Midbrain (tissue), 1 donor: ENCODE measurements at places on chromosomes 1 and 21.

DNA sequence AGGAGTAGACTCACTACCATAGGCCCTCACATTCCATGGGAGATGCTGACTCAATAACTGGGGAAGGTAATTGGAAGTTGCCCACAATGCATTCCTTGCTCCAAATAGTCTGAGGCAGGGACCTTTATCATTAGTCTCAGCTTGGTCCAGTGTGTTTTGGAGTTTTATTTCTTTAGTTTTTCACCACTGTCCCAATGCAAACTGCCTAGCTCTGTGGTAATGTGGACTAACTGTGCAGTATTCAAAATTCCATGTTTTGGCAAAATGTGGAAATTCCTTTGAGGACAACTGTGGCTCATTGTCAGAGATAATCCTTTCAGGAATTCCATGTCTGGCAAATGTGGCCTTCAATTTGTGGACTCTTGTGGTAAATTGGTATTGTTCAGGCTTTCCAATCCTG is 78.1 kb upstream of the PAPPA2 start:
- DNase-seq, result no peak

DNA sequence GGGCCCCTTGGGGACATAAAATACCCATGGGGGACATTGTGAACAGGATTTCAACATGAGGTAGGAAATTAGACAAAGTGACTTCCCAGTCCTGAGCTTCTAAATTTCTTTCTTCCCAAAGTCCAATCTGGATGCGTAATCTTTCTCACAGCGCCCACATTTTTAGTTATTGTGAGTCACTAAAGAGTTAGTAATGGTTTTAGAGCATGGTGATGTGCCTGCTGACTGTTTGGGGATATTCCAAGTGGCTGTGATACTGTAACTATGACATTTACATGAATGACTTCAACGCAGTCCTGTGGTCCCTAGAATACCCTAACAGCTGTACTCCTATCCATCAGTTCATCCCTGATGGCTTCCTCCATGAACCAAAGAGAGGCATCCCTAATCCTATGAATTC is 224.0 kb upstream of the COA6 start:
- no peak for DNase-seq

DNA sequence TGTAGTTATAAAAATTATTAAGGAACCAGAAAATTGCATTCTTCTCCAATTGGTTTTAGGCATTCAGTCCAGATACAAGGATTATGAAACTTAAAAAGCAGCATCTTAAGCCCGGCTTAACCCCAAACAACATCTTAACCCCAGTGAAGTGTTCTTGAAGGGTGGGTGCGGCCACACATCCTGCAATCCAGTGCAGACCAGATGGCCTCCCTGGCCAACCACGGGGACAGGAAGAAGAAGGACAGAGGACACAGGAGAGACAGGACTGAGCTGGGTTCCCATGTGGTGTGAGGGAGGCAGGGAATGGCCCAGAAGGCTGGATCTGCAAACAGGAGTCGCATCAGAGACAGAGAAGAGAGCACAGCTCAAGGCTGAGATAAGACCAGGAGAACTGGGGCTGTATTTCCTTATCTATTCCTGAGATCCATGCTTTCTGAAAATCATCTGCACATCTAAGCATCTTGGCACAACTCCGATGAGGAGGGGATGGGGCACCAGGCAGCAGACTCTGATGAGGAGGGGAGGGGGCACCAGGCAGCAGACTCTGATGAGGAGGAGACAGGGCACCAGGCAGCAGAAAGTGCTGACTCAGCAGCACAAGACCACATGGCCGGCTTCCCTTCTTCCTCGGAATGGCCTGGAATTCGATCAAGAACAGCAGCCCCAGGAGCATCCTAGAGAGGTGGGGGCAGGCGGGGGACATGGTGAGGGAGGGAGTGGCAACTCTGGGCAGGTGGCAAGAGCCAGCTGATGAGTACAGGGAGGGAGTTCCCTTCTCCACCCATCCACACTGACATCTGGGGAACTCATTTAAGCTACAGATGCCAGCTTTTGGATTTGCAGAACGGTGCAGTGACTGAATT is 26.6 kb downstream of the ABCG1 start:
- DNase-seq, result peak; percentile 27

DNA sequence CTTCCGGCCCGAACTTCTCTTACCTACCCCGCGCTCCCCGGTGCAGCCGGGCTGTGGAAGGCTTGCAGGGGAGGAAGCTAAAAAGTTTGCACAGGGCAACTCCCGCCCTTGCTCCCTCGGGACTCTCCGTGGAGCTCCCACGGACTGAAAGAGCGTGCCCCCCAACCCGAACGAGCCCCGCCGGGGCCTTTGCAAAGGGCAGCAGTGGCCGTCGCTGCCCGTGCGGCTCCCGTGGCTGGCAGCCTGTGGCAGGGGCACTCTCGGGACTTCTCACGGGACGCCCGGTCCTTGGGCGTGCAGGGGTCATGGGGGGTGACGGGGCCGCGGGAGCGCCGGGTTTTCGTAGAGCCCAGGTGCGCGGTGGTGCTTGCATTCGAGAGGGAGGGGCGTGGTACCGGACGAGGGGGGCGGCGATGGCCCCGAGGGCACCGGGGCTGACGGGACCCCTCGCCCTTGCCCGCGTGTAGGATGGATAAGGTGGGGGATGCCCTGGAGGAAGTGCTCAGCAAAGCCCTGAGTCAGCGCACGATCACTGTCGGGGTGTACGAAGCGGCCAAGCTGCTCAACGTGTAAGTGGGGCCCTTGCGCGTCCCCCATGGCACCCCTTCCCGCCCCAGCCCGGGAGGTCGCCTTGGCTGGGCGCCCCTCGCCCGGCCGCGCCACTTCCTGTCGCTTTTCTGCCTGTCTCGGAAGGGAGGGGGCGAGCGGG is 711 bp downstream of the GADD45A start:
- DNase-seq, result no peak
